DMS 273 treated with DMSO at 0.1 percent for 48 hours (cell line): ENCODE measurements at places on chromosomes 4 and X.

GRCh38 chr4:57443308-57443707, 333.1 kb upstream of the IGFBP7 start:
- DNase-seq, result no peak

- DNase-seq, result no peak
Observed at GRCh38 chr4:110454441-110454840, 21.5 kb upstream of the ENPEP start.

DNA sequence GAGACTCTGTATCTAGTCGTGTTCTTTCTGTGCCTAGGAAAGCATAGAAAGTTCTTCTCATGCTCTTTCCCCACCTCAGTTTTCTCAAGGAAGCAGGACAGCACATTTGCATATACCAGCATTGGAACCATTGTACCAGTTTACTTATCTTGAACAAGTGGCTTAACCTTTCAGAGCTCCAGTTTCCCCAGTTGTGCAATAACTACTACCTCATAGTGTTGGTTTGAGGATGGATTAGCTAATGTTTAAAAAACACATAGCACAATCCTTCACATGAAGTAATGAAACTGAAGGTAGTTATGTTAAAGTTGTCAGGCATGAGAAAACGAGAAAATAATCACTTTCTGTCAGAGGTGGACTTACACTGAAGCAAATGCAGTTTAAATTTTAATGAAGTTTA, 92.2 kb upstream of the H2AZ1 start:
- no peak for DNase-seq

DNA sequence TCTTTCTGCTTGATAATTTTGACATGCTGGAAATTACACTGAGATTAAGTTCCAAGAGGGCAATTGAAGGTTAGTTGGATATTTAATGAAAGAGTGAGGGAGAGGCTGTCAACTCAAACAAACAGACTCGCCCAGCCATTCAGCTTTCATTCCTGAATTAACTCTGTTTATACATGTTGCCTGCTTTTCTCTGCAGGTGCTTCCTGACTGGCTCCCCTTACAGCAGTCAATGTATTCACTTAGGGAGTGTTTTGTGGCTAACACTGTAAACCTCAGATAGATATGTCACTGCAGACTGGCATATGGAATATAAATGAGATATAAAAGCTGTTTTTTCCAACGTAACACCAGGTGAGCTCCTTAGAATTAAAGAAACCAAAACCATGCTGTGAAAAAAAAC, 28.7 kb downstream of the TMPRSS11A start:
- no peak for DNase-seq

DNA sequence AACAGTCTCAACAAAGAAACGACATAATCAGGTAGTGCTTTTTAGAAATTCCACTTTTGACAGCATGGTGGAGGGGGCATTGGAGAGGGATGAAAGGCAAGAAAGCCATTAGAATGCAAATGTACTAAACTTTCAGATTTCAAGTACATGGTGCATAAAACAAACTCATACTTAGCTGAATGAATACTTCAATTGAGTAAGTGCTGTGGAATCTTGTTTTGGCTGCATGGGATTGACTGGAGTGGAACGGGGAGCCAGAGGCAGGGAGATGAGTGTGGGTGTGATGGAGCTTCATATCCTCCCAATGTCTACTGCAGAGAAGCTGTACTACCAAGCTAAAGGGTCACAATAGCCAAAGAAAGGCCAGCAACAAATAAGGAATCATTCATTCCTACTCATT, 52.4 kb downstream of the USP46 start:
- DNase-seq, result no peak

- DNase-seq, result no peak
Observed at GRCh38 chr4:123599061-123599919, 202.7 kb downstream of the SPRY1 start.

DNA sequence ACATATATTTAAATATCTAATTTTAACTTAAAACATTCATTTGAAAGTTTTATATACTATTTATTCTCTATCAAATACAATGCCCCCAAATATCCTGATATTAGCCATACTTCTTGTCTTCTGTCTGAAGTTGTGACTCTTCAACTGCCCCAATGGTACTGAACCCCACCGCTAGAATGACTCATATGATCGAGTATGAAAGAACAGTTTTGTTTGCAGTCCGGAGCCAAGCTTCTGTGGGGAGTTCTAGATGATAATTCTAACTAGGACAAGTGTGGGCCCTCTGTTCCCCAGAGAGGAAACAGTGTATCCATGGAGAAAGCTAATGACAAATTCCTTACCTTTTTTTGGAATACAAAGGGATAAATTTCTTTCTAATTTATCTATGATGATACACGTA, 24.7 kb upstream of the CT47A1 start:
- no peak for DNase-seq

DNA sequence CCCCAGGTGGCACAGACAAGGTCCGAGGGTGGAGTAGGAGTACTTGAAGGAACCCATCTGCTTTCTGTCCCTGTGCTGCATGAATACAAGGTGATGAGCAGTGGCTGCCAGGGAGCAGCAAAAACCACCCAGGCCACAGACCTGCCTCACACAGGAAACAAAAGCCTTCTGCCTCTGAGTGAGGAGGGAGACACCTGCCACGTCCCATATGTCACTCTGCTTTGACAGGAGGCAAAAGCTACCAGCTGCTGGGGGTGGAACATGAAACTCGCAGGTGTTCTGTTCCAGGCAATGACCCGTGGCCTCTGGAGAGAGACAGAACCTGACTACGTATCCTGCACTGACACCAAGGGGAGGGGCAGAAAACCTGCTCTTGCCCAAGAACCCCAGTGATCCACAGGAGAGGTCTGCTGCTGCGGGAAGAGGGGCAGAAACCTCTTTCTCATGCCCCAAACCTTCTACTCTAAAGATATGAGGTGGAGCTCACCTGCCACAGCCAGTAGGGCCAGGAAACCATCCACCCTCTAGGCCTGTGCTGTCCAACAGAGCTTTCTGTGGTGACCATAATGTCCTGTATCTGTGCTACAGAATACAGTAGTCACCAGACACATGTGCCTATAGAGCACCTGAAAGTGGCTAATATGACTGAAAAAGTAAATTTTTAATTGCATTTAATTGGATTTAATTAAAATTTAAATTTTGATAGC, 172.9 kb downstream of the PRDM5 start:
- DNase-seq, result no peak

GRCh38 chr4:100175858-100176257, 14.4 kb downstream of the DDIT4L start:
- no peak for DNase-seq

GRCh38 chrX:18674417-18674787, 2.5 kb upstream of the RS1 start:
- no peak for DNase-seq

- no peak for DNase-seq
Observed at GRCh38 chrX:20668550-20668949, 401.8 kb upstream of the RPS6KA3 start.

GRCh38 chr4:53019485-53020382, 157.6 kb downstream of the RASL11B start:
- no peak for DNase-seq
